ENCODE measurements at places on chromosomes 5 and 9.

- DNase-seq: no peak
Observed at GRCh38 chr5:54317511-54318260, 7.3 kb upstream of the ARL15 start.

DNA sequence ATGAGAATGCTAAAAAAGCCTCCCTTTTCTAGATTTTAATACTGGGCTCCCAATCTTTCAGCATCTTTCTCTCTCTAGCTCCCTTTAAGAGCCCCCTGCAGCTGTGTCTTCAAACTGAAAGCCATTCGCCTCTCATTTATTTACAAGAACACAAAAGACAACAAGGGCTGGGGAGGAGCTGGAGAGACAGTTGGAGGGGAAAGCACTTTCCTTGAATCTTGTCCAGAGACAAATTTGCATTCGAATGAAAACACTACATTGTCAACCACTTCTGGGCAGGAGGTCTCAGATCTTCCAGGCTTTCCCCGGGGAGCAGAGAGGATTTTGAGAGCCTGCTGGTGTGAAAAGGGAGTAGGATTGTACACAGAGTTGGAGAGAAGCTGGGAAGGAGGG lies 518.3 kb downstream of the CTNND2 start:
- no peak for DNase-seq

DNA sequence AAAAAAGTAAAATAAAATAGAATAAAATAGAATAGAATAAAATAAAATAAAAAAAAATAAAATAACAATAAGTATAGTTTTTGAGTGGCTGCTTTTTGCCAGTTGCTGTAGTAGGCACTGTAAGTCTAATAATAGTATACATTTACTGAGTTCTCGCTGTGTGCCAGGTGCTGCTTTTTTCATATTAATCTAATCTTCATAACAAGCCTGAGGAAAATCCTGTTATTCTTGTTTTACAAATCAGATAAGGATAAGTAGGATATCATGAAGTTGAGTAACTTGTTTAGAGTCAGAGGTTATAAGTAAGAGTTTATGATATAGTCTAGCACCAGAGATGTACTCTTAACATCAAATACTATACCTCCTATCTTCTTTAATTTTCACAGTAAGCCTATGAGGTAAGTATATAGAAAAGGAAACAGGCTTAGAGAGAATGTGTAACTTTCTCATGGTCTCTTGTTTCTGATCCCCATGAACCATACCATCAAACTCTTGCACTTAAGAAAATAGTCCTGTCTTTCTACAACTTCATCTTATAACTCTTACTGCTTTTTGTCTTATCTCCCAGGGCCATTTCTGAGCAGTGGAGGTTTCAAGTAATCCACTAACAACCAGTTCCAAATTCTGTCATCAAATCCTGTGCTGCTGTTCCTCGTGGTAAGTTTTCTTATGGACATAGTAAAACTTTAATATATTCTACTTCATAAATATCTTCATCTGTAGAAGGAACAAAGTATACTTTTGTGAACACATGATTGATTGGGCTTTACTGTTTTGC lies 18.7 kb downstream of the RMI1 start:
- DNase-seq: no peak

GRCh38 chr9:118262191-118262590 lies 558.0 kb downstream of the TLR4 start:
- no peak for DNase-seq

- DNase-seq: no peak
Observed at GRCh38 chr5:111251921-111252320, 27.7 kb downstream of the CAMK4 start.

GRCh38 chr9:109022873-109023272 lies 9.6 kb upstream of the CTNNAL1 start:
- DNase-seq: no peak

- DNase-seq: no peak
Observed at GRCh38 chr9:102841376-102841775, 153.8 kb upstream of the CYLC2 start.

All from RWPE1 (cell line).